ENCODE measurements at places on chromosomes 7 and 10.
A peak's percentile ranks its signal among the peaks of the same experiment; 100 is the strongest.

- DNase-seq = no peak
These were observed 19.3 kb downstream of the MACC1 start for GRCh38 chr7:20197837-20198236.

- DNase-seq = peak; percentile 37
These were observed 560.8 kb downstream of the POM121L12 start for GRCh38 chr7:53596230-53596629.

GRCh38 chr10:77571490-77571889 lies 66.1 kb downstream of the KCNMA1 start:
- DNase-seq = no peak

GRCh38 chr10:49758249-49758930 lies 3.7 kb downstream of the OGDHL start:
- DNase-seq = no peak

DNA sequence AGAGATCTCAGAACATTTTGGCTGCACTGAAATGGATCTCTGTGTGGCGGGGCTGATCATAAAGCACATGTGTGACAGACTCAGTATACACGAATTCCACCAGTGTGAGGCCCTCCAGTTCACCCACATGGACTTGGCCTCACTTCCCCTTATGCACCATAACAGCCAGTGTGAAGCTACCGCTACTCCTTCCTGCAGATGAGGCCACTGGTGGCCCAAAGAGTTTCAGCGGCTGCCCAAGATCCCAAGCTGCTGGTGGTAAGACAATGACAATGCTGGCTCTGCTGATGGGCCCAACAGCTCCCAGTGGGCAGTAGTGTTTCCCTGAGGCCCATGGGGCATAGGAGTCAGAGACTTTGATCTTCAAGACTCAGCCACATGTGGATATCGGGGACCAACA lies 21.0 kb upstream of the C10orf71 start:
- DNase-seq = no peak

DNA sequence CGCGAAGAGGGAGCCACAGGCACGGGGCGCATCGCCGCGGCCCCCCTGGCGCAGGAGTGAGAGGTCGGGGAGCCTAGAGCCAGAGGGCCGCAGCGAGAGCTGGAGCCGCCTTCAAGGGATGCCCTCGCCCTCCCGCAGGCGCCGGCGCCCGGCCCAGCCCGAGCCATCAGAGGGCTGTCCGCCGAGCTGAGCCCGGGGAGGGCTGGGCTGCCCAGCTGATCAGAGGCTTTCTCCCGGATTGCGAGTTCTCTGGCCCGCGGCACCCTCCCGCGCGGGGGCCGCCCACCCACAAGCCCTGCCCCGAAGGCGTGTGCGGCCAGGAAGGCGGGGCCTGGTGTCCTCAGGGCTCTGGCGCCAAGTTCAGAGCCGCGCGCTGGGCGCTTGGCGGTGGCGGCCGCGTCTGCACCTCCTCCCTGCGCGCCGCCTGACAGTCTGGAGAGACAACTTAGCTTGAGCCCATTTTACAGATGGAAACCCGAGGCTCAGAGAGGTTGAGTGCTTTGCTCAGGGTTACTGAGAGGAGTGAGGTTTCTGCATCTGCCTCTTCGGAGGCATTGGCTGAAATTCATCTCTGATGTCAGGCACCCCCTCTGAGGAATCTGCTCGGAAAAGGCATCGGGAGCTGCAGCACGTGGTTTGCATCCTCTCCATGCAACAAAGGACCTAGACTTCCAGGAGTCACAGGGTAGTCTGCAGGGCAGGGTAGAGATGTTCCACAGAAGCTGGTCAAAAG lies 3.8 kb upstream of the ANTXRL start:
- no peak for DNase-seq

DNA sequence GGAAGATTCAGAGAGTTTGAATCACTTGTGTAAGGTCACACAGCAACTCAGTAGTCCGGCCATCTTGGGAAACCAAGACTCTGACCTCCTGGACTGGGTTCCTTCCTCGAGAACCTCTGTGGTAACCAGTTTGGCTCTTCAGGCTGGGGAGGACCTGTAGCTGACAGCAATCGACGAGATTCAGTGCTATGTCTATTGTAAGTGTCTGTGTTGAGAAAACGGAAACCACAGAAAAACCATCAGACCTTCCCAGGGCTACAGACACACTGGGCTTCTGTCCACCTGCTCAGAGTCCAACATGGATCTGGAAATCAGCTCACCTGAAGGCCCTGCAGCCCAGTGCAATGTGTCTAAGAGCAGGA lies 403.7 kb downstream of the RPS24 start:
- no peak for DNase-seq

DNA sequence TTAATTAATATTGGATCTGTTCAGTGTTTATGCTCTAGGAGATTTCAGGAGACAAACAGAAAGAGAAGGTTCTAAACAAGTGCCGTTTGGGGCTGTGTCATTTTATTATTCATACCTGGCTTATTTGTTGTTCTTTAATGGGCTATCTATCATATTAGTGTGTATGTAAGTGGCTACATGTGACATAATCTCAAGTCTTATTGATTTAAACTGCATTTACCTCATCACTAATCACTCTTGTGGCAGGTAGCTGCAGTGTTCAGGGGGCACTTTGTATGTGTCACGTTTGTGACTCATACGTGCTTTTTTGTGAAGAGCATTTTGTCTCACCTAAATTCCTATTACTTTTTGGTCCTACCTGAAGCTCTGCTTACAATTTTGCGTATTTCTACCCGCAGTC lies 95.4 kb downstream of the EXOC4 start:
- DNase-seq = no peak

DNA sequence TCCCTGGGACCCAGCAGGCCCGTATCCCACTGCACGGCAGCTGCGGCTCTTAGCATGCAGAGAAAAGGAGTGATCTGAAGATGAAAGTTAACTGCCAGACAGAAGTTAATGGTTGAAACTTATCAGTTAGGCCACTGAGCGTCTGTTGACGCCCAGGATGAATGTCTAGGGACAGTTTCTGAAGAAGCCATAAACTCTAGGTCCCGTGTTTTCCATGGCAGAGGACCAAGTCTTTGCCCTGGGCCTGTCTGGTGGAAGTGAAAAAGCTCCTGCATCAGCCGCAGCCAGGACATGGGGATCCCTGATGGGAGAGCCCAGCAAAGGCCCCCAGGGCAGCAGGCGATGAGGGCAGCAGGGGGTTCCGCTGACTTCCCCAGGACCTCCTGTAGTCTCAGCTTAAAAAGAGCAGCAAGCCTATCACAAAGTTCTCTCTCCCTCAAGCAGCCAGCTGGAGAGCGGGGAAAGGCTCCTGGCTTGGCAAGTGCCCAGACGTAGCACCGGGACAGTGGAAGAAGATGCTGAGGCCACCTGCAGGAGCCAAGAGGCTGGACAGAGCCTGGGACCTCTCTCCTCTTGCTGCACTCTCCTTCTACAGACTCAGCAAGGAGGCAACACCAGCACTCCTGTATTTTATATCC lies 79.6 kb downstream of the TNS3 start:
- no peak for DNase-seq

GRCh38 chr7:134731616-134732015 lies 47.8 kb upstream of the CALD1 start:
- DNase-seq = no peak

- no peak for DNase-seq
These were observed 908.6 kb downstream of the SORCS3 start for GRCh38 chr10:105549731-105550130.

GRCh38 chr10:67988606-67989005 lies 86.5 kb downstream of the HERC4 start:
- DNase-seq = no peak

DNA sequence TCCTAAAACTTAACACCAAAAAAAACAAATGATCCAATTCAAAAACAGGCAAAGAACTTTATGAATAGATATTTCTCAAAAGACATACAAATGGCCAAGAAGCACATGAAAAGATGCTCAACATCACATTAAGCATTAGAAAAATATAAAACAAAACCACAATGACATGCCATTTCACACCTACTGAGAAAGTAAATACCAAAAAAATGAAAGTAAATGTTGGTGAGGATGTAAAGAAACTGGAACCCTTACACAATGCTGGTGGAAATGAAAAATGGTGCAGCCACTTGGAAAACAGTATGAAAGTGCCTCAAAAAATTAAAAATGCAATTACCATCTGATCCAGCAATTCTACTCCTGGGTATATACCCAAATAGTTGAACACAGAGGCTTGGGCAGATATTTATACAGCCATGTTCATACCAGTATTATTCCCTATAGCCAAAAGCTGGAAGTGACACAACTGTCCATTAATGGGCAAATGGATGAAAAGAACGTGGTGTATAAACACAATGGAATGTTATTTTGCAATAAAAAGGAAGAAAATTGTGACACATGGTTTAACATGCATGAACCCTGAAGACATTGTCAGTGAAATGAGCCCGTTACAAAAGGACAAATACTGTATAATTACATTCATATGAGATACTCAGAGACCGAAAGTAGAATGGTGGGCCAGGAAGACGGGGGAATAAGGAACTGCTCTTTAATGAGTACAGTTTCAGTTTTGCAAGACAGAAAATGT lies 89.0 kb downstream of the JMJD1C start:
- no peak for DNase-seq

DNA sequence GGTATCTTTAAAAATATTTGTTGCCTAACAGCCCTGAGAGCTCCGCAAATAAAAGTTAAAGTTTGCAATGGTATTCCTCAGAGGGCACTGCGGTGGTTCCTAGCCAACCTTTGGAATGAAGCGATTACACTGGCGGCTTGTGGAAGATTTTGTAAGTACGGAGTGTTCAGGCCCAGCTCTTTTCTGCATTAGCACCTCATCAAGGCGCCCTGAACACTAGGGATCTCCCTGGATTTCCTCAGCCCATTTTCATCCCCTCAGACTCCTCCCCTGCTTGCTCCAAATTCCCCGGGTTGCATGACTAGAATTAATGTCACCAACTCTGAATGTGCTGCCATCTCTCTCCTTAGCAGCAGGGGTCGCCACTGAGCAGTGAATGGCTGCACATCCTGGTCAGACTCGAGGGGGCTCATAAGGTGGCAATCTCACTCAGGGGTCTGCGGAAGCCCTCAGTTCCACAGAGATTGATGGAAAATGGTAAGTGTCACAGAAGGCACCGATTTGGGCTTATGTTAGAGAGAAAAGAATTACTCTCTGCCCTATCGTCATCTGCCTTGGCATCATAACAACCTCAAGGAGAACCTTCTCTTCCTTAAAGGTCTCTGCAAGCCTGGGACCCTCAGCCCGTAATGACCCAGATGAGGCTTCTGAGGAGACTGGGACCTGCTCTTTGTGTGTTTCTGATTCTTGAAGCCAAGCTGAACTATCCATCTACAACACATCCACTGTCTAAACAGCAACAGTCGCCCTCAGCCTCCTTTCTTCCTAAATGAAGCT lies 262.8 kb upstream of the AOAH start:
- no peak for DNase-seq

DNA sequence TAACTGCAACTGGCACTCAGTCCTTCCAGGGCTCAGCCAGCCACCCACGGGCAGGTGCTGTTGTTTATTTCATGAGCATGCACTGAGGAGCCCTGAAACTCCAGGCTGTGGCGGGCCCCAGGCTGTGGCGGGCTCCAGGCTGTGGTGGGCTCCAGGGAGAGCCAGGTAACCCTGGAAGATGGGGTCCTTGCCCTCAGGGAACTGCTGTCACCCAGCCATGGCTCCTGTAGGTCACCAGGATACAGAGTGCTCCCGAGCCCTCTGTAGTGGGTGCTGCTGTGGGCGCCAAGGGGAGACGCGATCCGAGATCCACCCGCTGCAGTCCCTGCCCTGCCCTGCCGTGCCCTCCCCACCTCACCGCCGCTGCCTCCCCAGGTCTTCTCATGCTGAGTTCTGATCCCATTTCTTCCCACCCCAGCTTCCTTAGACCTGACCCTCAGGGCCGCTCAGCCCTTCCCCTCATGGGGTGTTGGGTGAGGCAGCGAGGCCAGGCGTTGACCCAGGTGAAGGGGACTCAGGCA lies 29.6 kb downstream of the LRRC27 start:
- DNase-seq = no peak

GRCh38 chr10:125201108-125201524 lies 40.8 kb upstream of the CTBP2 start:
- peak; percentile 95 for DNase-seq

DNA sequence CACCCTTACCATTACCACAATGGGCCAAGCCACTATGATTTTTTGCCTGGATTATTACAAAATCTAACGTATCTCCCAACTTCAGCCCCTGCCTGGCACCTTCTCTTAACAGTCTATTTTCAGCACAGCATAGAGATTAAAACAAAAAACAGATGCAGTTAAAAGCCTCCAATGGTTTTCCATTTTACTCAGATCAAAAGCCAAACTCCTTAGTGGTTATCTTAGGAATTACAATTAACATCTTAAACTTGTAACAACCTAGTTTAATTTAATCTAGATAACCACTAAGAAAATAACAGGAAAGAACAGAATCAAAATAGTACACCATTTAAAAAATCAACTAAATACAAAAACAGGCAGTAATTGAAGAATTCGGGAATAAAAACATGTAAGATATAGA lies 43.5 kb downstream of the DNAJC1 start:
- DNase-seq = no peak

DNA sequence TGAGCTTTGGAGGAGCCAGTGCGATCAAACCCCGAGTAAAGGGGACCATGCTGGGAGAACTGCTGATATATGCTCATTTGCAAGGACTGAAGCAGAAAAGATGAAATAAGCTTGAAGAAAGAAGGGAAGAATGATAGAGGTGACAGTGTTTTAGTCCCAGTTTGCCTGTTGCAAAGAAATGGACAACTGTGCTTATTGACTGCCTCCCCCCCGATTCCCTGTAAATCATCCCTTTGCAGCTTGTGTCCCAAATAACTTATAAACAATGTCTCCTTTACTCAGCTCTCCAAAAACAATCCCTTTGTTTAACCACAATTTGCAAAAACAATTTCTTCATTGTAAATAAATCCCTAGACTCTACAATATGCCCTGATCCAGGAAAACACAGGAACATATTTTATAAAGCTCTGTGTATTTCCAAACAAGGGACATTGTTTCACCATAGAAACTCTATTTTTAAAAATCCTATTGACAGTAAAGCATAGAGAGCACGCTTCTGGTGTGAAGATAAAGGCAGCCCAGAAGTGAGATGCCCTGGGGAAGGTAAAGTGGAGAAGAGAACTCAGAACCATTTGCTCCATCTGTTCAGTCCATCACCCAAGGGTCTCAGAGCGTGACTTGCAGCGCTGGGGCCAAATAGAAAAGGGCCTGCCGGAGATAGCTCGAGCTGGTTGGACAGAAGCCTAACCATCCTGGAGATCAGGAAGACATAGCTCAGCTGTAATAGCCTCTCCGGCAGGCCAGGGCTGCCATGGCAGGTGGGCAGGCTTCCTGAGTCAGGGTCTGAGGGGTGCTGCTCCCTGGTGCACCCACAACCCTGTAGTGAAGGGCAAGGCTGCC lies 280.5 kb downstream of the WDR11 start:
- DNase-seq = no peak
